Right cardiac atrium (tissue), 5 donors: ENCODE measurements at places on chromosomes 7 and 10. TPM values are rescaled to one million over a fixed set of nuclear protein-coding genes. Genes with fewer than 3 reads are reported as not detected.

GRCh38 chr10:10726101-10726500 is 291.6 kb upstream of the CELF2 start:
- no peak for DNase-seq

GRCh38 chr7:105743351-105744090 is 132.9 kb downstream of the ATXN7L1 start:
- DNase-seq = no peak

DNA sequence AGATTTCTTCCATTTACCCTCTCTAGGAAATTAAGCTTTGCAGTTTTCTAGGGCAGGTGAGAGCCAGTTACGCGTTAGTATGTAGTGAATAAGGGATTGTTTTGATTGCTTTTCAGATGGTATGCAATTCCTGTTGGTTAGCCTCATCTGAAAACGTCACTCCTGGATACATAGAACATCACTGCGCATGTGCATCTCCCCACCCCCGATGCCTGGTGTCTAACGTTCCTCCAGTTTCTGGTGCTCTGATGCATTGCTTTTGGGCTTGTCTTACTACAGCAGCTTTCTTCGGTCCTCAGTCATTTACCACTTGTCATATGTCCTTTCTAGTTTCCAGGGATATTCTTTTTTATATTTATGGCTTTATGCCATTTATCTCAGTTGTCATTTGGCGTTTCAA is 22.5 kb downstream of the MLLT10 start:
- DNase-seq = no peak

DNA sequence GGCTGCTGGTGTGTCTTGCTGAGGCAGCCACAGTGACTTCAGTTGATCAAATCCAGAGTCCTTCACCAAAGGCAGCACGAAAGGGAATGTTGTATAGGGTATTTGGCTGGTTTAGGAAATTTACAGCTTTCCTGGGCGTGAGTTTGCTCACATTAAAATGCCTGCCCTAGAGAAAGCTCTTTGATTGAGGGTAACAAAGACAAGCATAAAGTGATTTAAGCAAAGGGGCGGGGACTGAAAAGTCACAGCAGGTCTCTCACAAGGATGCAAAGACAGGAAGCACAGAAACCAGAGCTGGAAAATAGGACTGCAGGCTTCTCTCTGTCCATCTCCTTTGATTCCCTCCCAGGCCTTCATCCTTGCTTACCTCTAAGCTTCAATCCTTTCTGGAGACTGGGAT is 139.2 kb downstream of the ELMO1 start:
- no peak for DNase-seq

The GNGT1 gene
- not detected for polyA plus RNA-seq

The TPK1 gene
- polyA plus RNA-seq = 5.5 TPM
